ENCODE measurements at places on chromosomes 12 and 14.

GRCh38 chr14:99043756-99044155 lies 228.2 kb downstream of the BCL11B start:
- DNase-seq: no peak

DNA sequence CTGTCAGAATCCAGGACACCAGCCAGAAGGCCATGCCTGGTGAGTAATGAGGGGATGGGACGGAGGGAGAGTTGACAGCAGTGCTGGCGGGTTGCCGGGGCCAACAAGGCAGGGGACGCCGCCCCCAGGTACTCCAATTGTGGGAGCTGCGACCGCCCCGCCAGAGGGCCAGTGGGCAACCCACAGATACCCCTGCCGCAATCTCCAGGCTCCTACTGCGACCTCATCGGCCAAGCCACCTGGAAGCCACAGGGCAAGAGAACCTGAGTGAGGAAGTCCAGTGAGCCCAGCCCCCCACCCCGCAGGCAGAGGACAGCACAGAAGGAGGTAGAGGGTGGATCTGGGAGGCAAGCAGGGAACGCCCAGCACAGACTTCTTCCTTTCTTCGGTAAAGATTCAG lies 103.0 kb downstream of the RIMBP2 start:
- no peak for DNase-seq

GRCh38 chr12:2483713-2484112 lies 311.1 kb upstream of the FKBP4 start:
- DNase-seq: no peak

- DNase-seq: no peak
These were observed 9.7 kb downstream of the MLXIP start for GRCh38 chr12:122088179-122088810.

DNA sequence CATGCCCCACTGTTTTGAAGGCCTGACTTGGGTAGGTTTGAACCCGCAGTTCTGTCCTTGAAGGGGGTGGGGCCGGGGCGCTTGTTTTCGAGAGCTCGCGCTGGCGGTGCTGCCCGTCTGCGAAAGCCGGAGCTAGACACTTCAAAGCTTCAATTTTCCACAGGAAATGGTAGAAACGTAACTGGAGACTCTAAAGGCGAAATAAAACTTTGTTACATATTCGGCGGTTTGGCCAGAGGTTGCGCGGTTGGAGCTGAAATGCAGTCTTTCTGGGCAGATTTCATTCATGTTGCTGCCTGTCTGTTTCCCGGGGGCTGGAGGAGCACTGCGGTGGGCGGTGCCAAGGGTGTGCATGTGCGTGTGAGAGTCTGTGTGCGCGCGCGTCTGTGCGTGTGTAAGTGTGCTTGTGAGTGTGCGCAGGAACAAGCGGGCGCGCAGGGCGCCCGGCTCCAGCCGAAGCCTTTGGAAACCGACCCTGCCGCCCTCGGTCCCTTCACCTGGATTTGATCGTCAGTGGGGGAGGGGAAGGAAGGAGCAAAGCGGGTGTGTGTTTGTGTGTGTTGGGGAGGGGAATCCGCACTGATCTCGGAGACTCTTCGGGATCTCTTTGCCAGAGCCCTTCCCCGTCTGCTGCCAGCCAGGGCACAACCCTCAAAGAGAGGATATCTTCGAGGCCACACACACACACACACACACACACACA lies 227.7 kb upstream of the CRY1 start:
- DNase-seq: no peak

DNA sequence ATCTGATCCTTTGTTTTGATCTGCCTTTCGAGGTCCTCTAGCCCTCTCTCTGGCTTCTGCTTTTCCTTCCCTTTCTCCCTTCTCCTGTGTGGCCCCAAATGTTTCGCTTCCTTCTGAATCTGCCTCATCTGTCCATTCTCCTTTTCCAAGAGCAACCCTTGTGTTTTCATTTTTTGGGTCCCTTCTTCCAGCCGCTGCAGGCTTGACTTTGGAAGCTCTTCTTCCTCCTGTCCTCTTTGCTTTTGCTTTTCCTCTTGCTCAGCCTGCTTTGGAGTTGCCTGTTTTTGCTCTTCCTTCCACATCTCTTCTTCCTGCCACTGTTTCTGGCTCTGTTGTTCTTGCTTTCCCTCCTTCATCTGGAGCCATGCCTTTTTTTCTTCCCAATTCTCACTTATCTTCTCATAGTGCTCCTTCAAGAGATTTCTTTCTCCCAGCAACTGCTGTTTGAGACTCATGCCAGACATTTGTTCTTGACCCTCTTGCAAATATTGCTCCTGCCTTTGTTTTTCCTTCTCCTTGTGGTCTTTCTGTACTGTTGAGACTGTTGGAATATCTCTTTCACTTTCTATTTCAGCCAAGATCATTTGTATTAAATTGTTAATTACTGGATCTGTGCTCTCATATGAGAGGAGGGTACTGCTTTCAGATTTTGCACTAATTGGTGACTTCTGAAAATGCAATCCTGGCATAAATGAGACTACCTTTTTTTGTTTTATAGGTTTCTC lies 42.4 kb downstream of the FAM186A start:
- DNase-seq: no peak

- no peak for DNase-seq
These were observed 1161.2 kb upstream of the SEL1L start for GRCh38 chr14:82694820-82695219.

DNA sequence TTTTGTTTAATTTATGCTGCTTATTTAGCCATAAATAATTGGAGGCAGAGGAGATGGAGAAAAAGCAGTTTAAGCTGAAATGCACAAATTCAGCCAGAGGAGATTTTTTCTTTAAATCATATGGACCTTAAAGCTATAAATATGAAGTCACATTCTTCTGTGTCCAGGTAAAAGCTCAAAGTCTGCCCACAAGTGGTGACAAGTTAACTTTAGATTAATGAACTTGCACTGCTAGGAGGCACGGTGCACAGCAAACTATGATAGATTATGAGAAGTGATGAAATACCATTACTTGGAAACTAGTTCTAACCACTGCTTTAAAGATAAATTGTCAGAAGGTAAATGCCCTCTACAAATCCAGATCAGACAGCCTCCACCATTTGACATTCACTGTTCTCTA lies 69.0 kb downstream of the IFT81 start:
- no peak for DNase-seq

DNA sequence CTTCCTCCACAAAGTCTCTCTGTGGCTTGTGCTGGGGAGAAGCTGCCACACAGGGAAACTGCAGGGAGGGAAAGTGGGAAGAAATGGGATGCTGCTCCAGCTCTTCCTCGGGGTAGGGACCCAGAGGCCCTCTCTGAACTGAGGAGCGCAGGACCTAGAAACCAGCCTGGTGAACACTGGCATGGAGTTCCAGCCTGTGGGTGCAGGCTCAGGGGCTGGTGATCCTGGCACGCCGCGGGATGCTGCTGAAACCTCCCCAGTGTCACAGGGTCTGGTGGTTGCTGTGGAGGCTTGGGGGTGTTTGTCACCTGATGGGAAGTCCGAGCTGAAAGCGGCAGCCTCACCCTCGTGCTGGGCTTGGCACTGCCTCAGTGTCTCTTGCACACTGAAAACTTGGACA lies 5.2 kb upstream of the KRT75 start:
- no peak for DNase-seq

DNA sequence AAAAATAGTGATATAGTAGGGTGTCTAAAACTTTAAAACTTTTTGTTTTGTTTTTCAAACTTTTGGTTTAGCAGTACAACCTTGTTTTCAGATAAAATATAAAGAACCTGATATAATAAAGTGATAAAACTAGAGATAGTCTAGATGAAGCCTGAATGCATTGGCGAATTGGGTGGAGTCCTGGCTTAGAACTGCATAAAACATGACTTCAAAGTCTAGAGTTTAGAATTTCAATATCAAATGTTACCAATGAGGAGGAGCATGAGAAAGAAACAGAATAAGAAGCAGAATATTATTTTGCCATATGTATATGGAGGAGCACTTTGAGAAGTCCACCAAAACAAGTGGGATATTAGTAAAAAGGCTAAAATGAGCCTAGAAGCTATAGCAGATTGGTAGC lies 263.6 kb downstream of the TMEM117 start:
- no peak for DNase-seq

DNA sequence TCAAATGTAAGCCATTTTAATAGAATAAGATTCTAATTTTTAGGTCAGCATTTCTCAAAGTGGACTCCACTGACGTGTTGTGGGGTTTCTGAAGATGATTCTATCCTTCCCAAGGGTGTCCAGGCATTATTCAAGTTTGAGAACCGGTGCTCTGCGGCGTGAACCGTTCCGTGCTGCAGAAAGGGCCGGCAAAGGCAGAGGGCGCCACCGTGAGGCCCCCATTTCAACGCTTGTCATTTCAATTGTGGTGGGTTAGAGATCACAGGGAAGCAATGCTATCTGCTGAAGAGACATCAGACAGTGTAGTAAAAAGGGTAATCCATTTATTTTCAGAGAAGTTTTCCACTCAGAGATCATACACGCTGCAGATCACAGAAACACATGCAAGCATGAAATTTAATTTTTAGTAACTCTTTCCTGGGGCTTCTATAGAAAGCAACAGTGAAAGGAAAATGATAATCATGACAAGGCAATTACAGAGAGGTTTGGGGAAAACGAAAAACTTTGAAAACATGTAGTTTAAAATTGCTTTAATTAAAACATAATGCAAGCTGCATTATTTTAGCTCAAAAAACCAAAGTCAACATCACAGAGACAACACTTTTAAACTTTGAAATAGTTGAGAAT lies 201.7 kb downstream of the EXOC5 start:
- no peak for DNase-seq

- no peak for DNase-seq
These were observed 119.6 kb downstream of the SYNE2 start for GRCh38 chr14:63972323-63972932.

DNA sequence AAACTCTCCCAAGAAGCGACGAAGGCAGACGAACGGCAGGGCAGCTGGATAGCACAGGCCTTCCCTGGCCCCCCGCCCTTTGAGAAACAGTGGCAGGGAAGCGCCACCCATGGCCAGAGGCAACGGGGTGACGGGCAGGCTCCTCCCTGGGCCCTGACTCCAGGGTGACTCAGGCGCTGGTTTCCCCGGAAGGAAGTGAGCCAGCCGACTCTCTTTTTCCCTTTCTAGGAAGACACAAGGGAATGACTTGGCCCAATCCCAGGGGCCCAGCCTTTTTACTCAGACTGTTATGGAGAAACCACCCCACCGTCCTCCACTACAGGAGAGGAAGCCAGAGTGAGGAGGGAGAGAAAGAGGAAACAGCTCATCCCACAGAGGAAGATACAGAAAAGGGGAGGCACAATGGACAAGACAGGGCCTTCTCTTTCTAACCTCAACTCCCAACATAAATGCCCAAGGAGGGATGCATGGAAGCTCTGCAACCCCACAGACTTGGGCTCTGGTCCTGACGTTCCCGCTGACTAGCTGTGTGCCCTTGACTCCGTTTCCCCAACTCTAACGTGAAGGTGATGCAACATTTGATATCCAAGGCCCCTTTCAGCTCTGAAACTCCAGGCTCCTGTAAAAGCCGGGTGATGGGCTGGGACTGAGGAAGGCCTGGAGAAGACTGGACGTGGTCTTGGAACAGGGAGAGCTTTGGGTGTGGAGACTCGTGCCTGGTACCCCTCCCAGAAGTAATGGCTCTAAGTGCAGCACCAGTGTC lies 27.9 kb downstream of the ACTN1 start:
- DNase-seq: no peak

GRCh38 chr12:104485651-104486362 lies 29.1 kb downstream of the CHST11 start:
- DNase-seq: no peak

- no peak for DNase-seq
These were observed 1.4 kb upstream of the PRIM1 start for GRCh38 chr12:56753566-56753965.

GRCh38 chr14:36070031-36070719 lies 106.3 kb downstream of the PTCSC3 start:
- DNase-seq: peak; percentile 28

DNA sequence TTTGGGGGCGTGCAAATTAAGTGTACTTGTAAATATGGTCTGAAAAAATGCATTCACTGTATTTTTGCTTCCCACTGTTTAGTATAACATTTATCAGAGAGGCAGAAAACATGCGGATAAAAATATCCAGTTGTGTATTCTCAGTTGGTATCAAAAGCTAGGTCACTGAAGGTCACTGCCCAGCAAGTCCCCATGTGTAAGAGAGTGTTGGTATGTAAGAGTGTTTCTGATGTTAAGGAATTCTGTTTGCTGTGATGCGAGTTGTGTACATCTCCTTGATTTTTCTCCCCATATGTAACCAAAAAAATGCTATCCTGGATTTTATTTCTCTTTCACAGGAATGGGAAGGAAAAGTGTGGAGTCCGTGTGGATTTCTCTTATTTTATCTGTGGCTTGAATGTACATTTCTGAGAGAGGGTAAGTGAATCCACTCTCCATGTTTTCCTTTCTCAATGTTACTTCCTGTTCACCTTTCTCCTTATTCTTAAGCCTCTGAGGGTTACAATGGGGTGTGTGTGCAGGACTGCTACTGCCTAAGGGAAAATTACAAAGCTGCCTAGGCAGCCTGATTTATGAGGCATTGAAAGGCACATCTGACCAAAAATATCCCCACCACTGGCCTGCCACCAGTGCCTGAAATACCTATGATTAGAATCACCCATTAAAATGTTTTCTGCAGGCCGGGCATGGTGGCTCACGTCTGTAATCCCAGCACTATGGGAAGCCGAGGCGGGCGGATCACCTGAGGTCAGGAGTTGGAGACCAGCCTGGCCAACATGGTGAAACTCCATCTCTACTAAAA lies 97.9 kb upstream of the USP44 start:
- no peak for DNase-seq

DNA sequence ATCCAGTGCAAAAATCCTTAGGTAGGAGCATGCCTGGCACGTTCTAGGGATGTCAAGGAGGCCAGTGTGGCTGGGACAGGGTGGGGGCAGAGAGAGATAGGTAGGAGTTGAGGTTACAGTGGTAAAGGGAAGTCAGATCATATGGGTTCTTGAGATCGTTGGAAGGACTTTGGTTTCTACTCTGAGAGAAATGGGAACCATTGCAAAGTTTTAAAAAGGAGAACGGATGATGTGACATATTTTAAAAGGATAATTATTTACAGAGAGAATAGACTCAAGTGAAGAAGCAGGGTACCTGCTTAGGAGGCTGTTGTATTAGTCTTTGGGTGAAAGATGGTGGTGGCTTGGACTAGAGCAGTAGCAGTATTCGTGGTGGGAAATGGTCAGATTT lies 47.6 kb upstream of the ATP2B1 start:
- no peak for DNase-seq

- DNase-seq: no peak
These were observed 943.5 kb downstream of the BCL11B start for GRCh38 chr14:98328496-98328895.

DNA sequence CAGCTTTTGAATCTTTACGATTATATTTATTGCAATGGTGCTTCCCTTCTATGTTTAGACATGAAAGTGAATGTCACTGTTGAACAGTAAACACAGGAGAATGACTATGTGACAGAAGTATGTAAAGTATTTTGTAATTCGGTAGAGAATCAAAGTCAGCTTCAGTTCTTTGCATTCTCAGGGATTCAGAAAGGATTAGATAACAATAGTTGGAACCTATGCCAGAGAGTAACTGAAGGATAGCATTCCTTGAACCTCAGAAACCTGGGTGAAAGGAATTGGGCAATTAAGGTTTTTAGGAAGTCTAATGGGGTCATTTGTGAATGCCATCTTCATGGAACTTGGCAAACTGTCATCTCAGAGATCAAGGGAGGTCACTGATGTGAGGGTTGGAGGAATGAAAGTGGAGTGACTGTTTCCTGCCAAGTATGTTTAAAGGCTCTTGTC lies 305.3 kb upstream of the DDHD1 start:
- no peak for DNase-seq

Measured in NK-92 treated with Interleukin-12 subunit alpha and Interleukin-12 subunit beta, amount 100 ng/mL, for 24 hours (cell line).